Dermis microvascular lymphatic vessel endothelial cell (primary cell): ENCODE measurements at places on chromosomes 7 and 10.
A peak's percentile ranks its signal among the peaks of the same experiment; 100 is the strongest.

DNA sequence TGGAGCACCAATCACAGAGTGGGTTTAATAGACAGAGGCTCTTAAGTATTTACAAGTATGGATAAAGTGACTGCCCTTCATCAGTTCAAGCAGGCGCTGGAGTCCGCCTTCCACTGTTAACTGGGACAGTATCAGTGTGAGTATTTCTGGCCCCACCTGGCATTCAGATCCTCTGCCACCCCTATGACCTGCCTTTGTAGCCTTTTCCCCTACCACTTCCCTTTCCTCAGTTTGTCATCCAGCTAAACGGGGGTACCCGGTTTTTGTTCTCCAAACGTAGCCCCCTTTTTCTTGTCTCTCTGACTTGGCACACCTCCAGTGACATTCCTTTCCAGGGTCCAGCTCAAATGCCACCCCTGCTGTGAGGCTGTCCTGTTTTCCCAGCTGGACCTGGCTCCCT lies 134.4 kb downstream of the SNX10 start:
- DNase-seq: no peak

- DNase-seq: no peak
Observed at GRCh38 chr10:96041146-96041545, 2.2 kb upstream of the CCNJ start.

DNA sequence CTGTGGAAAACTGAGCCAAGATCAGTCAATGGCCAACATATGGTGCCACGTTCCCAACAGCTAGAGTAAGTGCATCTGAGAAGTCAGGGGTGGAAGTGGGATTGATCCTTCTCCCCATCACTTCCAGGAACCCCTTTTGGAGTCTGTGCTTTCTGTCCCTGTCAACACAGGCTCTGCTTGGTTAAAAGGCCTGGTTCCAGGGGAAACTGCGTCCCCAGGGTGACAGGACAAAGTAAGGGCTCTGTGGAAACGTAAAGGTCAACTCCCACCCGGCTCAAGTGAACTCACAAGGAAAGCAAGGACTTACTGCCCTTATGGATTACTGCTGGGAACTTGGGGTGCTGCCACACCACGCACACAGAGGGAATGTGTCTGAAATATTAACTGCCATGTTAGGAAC lies 77.5 kb upstream of the GRB10 start:
- DNase-seq: no peak

- DNase-seq: no peak
Observed at GRCh38 chr7:157466867-157467261, 130.1 kb downstream of the DNAJB6 start.

DNA sequence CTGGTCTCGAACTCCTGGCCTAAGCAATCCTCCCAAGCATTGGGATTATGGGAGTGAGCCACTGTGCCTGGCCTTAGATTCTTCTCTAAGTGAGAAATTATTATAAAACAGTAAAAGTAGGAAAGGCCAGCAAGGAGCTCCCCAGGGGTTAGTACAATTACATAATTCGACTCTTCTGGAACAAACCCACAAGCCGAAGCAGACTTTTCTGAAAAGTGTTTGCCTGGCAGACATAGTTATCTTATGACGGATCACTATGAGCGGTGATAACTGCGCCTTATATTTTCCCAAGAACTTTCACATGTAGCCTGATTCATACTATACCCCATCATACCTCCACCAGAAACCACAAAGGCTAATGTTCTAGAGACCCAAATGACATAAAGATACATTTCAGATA lies 30.2 kb upstream of the SH3PXD2A start:
- no peak for DNase-seq

GRCh38 chr10:125727436-125727835 lies 7.9 kb downstream of the EDRF1 start:
- no peak for DNase-seq

DNA sequence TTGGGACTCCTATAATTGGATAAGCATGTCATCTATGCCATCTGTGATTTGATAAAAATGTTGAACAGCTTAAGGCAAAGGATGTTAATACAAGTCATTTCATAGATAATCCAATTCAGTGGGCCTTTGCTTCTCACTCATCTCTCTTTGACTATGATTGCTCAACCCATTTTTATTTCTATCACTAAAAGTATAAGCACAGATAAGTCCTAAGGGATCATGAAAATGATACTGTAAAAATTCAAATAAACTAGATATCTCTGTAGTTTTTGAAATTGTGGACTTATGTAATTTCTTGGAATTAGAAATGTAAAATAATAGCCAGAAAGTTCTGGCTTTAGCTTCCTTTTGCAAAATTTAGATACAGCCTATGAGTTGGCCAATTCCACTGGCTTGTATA lies 440.3 kb downstream of the POM121L12 start:
- DNase-seq: no peak

DNA sequence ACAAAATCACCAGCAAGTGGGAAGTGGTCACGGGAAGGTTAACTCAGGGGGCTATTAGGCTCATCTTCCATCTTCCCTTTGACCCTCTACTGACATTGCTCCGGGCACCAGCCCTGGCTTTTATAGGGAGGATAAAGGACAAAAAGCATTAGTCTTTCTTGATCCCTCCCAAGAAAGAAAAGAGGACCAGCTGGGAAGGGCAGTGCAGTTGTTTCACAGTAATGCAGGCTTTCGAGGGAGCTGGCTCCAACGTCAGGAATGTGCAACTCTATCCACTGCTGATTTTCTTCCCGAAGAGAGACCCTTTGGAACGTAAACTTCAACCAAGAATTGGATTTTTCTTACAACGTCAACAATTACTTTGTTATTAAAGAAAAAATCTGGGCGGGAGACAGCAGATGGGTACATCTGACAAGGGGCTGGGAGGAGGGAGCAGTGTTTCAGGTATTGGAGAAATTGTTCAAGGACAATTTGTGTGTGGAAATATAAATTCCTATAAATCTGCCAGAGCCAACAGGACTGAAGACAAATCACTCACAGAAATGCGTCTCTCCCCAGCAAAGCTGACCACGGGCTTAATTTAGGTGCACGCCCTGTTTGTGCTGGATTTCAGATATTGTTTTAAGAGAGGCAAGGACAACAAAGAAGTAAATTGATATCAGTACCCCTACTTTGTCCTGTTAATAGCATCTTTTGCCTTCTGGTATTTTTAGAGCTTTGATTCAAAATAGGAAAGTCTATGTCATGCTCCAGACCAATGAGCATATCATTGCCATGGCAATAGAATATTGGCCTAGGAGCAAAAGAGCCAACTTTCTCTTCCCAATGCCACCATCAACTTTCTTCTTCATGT lies 23.4 kb upstream of the ARID5B start:
- no peak for DNase-seq

- DNase-seq: no peak
Observed at GRCh38 chr7:155858521-155859061, 46.3 kb upstream of the SHH start.

- DNase-seq: no peak
Observed at GRCh38 chr10:18158773-18159265, 18.6 kb downstream of the CACNB2 start.

GRCh38 chr10:73965890-73966768 lies 31.8 kb upstream of the VCL start:
- peak; percentile 76 for DNase-seq

- DNase-seq: no peak
Observed at GRCh38 chr10:131609176-131609575, 291.6 kb upstream of the PPP2R2D start.

GRCh38 chr10:119863951-119864565 lies 8.6 kb downstream of the MCMBP start:
- no peak for DNase-seq

DNA sequence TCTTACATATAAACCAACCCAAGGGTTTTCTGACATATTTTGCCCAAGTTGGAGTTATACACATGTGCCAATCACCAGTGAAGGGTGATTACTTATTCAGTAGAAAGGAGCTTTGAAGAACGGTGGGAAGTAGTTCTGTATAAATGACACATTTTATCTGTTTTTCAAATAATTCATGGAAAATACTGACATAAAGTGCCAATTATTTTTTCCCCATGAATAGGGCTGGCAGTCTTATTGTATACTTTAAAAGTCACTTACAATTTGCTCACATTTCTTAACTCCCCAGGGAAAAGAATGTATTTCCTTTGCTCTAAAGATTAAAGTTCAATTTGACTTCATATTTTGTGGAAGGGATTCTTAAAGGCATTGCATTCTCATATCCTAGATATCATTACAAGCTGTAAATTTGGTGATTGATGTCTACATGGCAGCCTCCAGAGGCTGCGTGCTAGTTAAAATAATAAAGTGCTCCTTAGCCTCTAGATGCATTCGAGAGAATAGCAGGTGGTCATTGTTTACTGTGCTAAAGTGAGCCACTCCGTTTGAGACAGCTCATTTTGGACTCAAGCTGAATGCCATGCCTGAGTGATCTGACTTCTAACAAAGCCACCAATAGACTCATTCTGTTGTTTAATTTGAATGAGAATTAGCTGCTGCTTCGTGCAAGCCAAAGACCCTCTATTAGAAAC lies 148.8 kb upstream of the NRP1 start:
- DNase-seq: no peak

DNA sequence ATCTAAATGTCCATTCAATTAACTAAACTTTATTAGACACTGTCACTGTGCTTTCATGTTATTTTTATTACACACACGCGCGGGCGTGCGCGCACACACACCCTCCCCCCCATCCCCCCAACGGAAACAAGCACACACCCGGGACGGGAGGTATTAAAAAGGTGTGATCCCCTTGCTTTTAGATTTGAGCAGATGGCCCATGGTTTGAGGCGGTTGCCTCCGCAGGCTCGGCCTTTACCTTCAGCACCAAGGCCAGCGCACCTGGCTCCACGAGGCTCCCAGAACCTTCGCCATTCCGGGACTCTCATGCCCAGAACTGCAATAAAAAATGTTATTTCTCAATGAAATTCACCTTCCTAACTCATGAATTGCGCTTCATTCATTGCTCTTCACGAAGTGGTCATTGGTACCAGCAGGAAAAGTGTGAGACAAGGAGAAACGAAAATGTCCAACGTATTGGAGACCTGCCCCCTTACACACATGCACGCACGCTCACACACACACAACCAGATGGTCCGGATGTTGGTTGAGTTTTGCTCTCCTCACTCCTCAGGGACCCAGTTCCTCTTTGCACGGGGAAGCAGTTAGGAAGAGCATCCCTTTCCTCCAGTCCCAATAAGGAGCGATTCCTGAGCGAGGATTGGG lies 20.8 kb upstream of the PTF1A start:
- DNase-seq: peak; percentile 24

DNA sequence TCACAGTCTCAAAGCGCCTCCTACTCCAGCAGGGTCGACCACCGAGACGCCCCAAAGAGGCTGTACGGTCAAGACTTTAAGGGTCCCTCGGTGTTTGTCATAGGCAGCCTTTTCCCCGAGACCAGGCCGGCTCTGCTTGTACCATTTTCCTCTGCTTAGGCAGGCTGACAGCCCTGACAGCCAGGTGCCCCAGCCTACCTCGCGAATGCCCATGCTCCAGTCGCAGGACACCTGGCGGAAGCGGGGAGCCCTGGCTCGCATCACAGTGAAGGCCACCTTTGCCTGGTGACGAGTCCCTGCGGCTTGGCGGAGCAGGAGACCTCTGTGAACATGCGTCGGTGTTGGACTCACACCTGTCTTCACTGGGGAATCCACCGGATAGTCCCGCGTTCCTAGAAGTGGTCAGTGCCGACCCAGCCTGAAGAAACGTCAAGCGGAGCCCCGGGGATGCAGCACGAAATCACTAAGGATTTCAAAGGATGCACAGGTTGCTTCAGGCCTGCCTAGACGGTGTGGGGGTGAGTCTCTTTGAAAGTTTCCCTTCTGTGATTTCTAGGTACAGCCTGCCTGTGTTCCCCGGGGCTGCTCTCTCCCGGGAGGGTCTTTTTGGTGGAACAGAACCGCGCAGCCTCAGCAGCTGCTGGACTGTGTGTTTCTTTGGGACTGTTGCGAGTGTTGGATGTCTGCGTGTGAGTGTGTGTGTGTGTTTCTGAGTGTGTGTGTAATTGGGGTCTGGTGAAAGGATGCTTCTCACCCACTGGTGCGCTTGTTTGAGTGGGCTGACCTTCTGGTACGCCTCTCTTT lies 30.5 kb upstream of the ZNF273 start:
- DNase-seq: no peak

DNA sequence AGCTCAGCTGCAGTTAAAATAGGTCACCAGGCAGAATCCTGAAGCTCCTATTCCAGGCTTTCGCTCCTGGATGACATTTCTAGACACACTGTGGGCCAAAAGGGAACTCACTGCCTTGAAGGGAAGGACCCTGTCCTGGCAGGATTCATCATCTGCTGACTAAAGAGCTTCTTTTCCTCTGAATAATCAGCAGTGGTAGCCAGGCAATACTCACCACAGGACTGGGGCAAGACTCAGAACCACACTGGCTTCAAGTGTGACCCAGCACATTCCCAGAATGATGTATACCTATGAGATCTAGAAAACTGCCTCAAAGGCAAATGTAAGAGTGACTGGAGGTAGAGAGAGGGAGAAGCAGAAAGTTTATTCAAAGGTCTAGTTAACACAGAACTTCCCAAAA lies 29.5 kb upstream of the EBF3 start:
- DNase-seq: no peak

DNA sequence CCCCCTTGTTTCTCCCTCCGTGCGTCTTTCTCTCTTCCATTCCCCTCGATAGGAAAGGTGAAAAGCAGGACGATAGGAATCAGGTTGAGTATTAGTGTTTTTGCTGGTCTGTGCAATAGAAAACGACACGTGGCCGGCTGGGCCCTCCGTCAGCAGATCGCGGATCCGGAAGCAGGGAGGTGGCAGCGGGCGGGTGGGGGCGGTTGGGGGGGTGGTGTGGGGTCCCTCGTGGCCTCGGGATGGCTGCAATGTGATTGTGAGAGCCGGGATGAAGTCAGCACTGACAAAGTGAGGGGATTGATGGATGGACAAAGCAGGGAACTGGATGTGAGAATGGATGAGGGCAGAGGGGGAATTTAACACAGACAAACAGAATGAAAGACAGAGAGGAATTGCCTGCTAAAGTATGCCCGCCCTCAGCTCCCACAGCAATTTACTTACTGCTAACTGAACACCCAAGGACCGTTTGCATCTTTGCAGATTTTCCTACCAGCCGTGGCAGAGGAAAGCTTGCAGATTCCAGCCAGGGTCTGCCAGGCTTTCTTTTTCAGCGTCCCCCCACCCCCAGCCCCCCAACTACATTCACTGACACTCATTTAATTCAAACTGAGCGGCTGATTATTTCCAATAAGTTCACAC lies 280.9 kb downstream of the LRMDA start:
- DNase-seq: no peak

GRCh38 chr10:16304311-16304710 lies 132.5 kb upstream of the PTER start:
- no peak for DNase-seq

DNA sequence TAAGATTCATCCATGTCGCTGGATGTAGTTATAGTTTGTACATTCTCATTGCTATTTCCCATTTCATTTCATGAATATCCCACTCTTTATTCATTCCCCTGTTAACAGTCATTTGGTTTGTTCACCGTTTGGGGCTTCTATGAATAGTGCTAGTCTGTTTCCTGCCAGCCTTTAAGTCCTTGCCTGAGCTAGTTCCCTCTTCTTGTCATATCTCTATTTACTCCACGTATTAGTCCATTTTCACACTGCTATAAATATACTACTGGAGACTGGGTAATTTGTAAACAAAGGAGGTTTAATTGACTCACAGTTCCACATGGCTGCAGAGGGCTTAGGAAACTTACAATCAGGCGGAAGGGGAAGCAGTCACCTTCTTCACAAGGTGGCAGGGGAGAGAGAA lies 56.2 kb downstream of the PLCE1 start:
- no peak for DNase-seq

GRCh38 chr10:16992611-16993119 lies 136.9 kb downstream of the CUBN start:
- DNase-seq: peak; percentile 96
